ENCODE measurements at places on chromosomes 4 and X. TPM values are rescaled to one million over a fixed set of nuclear protein-coding genes. Genes with fewer than 3 reads are reported as not detected.

- no peaks in the 10 kb centered on the region for H3K27me3 ChIP-seq
- H3K27ac ChIP-seq, result no peak overlapping the region
- DNase-seq, result no peak
- no peak overlapping the region for H3K4me3 ChIP-seq
- H3K4me1 ChIP-seq, result no peaks in the 10 kb centered on the region
These were observed 58.6 kb downstream of the DDX60L start for GRCh38 chr4:168421671-168422070.

DNA sequence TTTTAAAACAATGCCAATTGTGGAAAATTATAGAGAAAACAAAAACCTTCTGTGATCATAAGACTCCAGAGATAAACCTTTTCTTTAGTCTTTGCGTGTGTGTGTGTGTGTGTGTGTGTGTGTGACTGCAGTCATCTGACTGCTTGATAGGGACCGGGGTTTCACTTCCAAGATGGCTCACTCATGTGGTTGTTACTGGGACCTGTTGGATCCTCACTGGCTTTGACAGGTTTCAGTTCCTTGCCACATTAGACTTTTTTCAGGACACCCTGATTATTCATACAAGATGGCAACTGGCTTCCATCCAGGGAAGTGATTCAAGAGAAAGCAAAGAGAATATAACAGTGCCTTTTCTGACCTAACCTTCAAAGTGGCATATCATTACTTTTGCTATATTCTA lies 21.9 kb upstream of the MAD2L1 start:
- no peaks in the 10 kb centered on the region for H3K27me3 ChIP-seq
- no peak overlapping the region for H3K4me3 ChIP-seq
- H3K36me3 ChIP-seq, result no peaks in the 10 kb centered on the region
- no peak overlapping the region for H3K27ac ChIP-seq
- no peak for DNase-seq
- no peaks in the 10 kb centered on the region for H3K4me1 ChIP-seq

GRCh38 chr4:86300516-86300915 lies 59.3 kb downstream of the MAPK10 start:
- no peak overlapping the region for H3K4me3 ChIP-seq
- no peak for DNase-seq

DNA sequence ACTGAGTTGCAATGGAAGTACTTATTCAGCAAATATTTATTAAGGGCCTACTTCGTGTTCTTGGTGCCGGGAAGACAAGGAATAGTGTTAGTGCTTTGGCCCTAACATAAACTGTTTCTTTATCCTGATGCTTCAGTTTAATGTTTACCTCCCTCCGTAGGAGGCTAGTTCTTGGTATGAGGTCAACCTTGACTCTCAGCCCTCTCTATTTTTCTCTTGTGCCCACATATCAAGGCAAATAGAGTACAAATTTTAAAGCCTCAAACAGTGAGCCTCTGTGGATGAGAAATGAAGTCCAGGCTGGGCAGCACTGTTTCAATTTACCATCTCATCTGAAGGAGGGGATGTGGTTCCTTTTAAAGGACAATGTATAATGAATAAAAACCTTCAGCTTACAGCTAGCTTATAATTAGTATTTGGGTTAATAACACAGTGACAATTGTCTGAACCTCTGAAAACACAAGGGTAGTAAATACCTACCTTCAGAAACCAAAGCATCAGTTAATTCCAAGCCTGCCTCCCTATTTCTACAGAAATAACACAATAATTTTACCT lies 68.5 kb downstream of the SH3RF1 start:
- H3K27ac ChIP-seq, result no peak overlapping the region
- H3K36me3 ChIP-seq, result no peaks in the 10 kb centered on the region
- no peaks in the 10 kb centered on the region for H3K4me1 ChIP-seq
- H3K4me3 ChIP-seq, result no peak overlapping the region

GRCh38 chrX:67604979-67605703 lies 61.3 kb downstream of the AR start:
- no peak overlapping the region for H3K4me3 ChIP-seq
- no peak overlapping the region for H3K27ac ChIP-seq
- H3K27me3 ChIP-seq, result no peaks in the 10 kb centered on the region
- no peak for DNase-seq

DNA sequence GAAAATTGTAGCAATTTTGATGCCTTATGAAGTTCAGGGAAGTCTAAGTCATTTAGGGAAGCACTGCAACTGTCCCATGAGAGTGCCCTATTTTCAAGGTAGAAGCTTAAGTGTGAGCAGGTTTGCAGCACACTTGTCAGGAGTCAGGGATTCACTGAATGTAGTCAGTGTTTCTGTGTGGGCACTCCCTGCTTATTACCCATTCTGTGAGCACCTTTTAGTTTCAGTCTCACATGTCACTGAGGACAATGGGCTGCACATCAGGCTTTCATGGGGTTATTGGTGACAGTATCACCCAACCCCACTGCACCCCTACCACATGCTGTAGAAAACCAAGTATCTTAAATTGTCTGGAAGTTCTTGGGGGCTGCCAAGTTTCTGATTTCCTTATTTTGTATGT lies 2.9 kb upstream of the CCNG2 start:
- no peak for DNase-seq
- H3K27me3 ChIP-seq, result no peaks in the 10 kb centered on the region
- H3K27ac ChIP-seq, result no peak overlapping the region
- no peak overlapping the region for H3K4me3 ChIP-seq
- H3K36me3 ChIP-seq, result no peaks in the 10 kb centered on the region

DNA sequence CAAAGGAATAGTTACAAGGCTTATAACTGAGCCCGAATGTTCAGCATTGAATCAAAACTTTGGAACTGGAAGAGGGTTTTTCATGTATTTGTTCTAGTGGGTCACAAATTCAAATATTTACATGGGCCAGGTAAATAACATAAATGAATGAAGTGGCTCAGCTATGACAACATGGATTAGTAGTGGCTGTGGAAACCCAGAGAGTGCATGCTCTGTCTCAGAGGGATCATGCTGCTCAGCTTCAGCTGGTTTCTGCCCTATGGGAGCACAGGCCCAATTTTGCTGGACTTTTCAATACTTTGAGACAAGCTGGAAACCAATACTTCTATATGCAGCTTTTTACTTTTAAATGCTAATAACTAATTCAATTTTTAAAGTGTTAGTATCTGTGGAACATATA lies 394.0 kb upstream of the TEX13C start:
- no peaks in the 10 kb centered on the region for H3K36me3 ChIP-seq
- no peaks in the 10 kb centered on the region for H3K4me1 ChIP-seq
- no peak overlapping the region for H3K4me3 ChIP-seq
- no peak overlapping the region for H3K27ac ChIP-seq
- no peaks in the 10 kb centered on the region for H3K27me3 ChIP-seq

DNA sequence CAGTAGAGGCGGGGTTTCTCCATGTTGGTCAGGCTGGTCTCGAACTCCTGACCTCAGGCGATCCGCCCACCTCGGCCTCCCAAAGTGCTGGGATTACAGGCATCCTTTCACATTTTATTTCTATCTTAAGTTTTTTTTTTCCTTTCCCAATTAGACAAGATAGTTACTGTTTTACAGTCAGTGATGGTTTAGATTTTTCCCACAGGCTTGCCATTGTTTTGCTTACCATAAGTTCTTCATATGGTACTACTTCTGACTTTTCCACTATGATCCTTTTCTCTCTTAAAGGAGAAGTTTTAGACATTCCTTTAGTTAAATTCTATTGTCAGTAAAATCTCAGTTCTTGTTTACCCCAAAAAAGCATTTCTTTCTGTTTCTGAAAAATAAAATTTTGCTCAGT lies 462.6 kb downstream of the CENPC start:
- H3K27me3 ChIP-seq, result no peaks in the 10 kb centered on the region
- H3K27ac ChIP-seq, result no peak overlapping the region
- no peaks in the 10 kb centered on the region for H3K4me1 ChIP-seq
- H3K4me3 ChIP-seq, result no peak overlapping the region
- DNase-seq, result no peak
- no peaks in the 10 kb centered on the region for H3K36me3 ChIP-seq

- H3K27me3 ChIP-seq, result no peaks in the 10 kb centered on the region
- no peaks in the 10 kb centered on the region for H3K36me3 ChIP-seq
- no peaks in the 10 kb centered on the region for H3K4me1 ChIP-seq
- DNase-seq, result no peak
These were observed 162.8 kb downstream of the WDFY3 start for GRCh38 chr4:84803720-84804119.

DNA sequence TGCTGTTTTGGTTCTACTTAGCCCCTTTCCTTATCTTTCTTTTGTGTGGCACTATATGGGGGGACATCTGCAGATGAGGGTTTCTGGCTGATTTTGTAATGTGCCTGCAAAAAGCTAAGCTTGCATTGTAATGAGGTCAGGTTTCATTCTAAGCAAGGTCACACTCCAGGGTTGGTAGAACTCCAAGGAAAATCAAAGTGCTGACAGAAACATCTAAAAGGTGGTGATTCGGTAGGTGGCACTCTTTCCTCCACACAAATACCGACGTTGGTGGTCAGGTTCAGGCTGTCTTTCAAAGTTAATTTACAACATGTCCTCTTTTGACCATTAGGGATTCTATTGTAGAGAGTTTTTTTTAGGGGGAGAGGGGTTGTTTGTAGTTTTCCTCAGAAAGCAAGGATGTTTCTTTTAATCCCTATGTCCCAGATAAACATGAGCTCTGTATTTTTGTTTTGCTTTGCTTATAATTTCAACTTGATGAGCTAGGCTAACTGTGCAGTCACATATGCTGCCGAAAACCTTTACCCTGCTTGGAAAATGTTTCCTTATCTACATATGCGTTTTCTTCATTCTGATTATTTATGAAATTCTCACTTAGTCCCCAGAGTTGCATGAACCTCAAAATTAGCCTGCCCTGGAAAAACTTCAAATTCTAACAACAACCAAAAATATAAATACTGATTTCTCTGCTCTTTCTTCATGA lies 434.2 kb downstream of the PPARGC1A start:
- no peaks in the 10 kb centered on the region for H3K36me3 ChIP-seq
- no peaks in the 10 kb centered on the region for H3K27me3 ChIP-seq
- no peak overlapping the region for H3K4me3 ChIP-seq
- H3K4me1 ChIP-seq, result no peaks in the 10 kb centered on the region
- H3K27ac ChIP-seq, result no peak overlapping the region

DNA sequence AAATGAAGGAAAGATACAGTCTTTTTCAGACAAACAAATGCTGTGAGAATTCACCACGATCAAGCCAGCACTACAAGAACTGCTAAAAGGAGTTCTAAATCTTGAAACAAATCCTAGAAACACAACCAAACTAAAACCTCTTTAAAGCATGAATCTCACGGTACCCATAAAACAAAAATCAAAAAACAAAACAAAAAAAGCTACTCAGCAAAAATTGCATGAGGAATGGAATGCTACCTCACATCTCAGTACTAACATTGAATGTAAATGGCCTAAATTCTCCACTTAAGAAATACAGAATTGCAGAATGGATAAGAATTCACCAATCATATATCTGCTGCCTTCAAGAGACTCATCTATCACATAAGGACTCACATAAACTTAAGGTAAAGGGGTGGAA lies 300.1 kb downstream of the NAF1 start:
- no peaks in the 10 kb centered on the region for H3K36me3 ChIP-seq
- no peak for DNase-seq
- H3K4me3 ChIP-seq, result no peak overlapping the region
- H3K4me1 ChIP-seq, result no peaks in the 10 kb centered on the region

PNMA5 gene
- total RNA-seq, result not detected

NXF2B gene
- total RNA-seq, result not detected

SRPX gene
- 139 TPM for total RNA-seq

KCND1 gene
- 2.5 TPM for total RNA-seq

GUCY1A1 gene
- 87.5 TPM for total RNA-seq

PDGFRA gene
- 192 TPM for total RNA-seq

KLF8 gene
- total RNA-seq, result 10.3 TPM

TLR2 gene
- total RNA-seq, result 16.9 TPM

SLITRK4 gene
- total RNA-seq, result 1.5 TPM

IL13RA2 gene
- 0.36 TPM for total RNA-seq

UGT2A3 gene
- not detected for total RNA-seq

Measured in sigmoid colon (tissue), 7 donors.